ENCODE measurements at places on chromosomes 1 and 21.

DNA sequence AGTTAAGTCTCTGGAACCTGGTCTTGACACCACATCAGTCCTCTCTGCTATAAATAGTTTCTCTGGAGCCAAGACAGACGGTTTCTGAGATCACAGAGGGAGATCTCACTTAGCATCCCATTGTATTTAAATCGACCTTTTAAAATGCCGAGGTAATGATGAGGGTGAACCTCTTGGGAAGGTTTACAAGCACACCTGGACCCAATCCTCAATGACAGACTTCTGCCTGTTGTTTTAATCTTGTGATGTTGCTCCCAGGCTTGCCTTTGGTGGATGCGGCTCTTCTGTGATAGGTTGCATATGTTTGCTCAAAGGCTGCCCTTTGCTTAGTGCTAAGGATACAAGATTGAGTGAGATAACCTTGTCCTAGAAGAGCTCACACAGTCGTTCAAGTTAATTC is 104.6 kb upstream of the L1TD1 start:
- DNase-seq = no peak

GRCh38 chr1:7432900-7433380 is 338.2 kb upstream of the VAMP3 start:
- no peak for DNase-seq

GRCh38 chr1:233166896-233167295 is 128.6 kb downstream of the PCNX2 start:
- no peak for DNase-seq

DNA sequence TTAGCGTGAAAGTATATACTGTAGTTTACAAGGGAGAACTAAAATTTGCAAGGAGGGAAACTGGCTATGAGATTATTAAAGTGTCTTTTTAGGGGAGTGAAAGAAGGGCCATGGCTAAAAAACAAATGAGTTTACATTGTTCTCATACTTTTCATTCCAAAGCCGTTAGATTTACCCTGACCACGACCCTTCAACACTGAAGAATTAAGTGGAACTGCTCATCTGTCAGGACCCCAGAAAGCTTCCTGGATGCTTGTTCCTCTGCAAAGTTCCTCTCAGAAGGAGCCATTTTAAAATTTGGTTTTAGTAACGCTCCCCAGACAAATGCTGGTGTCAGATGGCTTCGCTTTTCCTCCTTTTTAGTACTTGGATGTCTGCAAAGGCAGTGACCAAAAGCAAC is 82.7 kb upstream of the ZBTB18 start:
- no peak for DNase-seq

DNA sequence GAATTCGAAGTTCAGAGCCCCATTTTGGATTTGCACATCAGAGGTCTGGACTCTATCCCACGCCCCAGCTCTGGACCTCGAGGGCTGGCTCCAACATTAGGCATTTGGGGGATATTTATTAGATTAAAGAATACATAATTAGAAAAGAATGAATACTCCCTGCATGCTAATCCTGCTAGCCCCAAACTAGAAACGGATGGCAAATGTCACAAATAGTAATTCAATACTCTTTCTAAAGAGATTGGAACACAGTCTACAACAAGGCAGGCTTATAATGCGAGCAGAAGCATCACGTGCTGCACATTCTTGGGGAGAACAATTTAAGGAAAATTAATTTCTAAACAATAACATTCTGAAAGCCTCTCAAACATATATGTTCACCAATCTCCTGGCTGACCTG is 27.7 kb upstream of the RAP1A start:
- no peak for DNase-seq

- DNase-seq = no peak
These were observed 202.2 kb upstream of the KIAA0040 start for GRCh38 chr1:175394739-175395138.

DNA sequence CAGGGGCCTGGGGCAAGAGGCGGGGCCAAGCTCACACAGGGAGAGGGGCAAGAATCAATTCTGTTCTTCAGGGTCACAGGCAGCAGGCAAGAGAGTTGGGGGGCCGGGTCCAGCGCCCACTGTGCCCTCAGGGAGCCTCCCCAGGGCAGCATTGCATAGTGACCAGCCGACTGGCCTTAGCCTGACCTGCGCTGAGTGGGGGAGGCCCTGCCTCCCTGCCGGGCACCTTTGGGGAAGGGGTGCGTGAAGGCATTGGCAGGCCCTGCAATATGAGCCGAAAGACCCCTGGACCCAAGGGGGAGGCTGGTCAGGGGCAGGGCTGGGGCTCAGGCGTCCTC is 12.2 kb downstream of the SCNN1D start:
- no peak for DNase-seq

DNA sequence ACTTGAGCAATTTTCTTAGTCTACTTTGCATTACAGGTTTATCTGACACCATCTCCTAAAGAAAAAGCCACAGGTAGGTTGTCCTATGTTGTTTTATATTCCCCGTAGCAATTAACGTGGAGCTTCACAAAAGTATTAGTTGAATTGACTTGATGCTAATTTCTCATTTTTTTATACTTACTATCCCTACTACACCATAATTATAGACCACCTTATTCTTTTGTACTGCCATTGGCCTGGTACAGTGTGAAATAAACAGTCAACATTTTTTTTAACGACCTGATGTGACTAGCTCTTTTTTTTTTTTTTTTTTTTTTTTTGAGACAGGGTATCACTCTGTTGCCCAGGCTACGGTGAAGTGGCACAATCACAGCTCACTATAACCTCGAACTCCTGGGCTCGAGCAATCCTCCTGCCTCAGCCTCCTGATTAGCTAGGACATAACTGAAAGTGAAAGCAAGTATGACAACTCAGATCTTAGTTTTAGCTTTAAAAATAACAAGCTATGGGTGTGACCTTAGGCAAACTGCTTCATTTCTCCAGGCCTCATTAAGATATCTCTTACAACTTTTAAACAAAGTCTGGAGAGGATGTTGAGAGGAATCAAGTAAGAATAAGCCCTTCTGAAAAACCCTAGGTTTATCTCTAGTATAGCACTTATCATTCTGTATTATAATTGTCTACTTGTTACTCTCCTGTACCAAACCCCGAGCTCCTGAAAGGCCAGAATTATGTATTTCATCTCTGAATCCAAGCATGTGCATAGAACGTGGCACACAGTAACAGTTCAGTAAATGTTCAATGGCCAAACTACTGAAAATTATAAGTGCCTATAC is 49.5 kb downstream of the LUZP1 start:
- DNase-seq = no peak

DNA sequence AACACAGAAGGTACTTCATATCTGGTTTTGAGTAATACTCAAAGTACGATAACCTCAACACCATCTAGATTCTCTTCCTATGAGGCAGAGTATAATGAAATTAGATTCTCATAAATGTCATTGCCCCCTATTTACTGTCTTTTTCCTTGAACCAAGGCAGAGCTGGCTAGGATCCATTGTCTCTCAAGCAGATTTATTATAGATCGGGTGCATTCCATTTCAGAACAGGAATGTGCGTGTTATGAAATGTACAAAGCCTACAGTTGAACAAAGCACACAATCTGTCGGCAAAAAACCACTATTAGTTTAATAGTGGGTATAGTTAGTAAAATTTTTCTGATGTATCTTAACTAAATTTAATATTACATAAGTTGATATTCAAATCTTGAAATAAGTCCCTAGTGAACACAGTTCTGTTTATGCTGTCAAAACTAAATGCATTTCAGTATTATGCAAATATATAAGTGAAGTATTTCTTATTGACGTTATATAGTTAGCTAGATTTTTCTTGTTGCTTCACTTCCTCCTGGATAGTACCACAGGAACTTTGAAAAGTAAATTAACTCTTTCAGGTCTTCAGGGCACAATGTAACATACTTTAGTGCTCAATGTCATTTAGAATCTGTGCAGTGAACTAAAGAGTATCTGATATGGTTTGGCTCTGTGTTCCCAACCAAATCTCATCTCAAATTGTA is 92.1 kb downstream of the DDAH1 start:
- DNase-seq = no peak

- DNase-seq = no peak
These were observed 99.5 kb downstream of the NGF start for GRCh38 chr1:115238336-115239147.

DNA sequence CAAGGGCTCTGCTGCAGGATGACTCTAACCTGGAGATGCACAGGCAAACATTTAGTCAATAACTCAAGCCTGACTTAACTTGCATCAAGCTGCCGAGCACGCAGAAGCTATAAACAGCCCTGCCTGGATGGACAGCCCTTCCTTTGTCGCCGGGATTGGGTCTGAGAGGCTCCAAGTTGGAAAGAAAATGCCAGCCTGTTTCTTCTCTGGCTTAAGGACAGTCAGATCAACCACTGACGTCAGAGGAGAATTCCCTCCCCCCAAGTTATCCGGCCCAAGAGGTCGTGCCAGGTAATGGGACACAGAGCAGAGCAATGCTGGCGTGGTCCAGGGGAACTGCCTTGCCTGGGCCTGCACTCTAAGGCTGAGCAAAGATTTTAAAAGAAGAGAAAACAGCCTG is 27.1 kb upstream of the LRRC38 start:
- DNase-seq = no peak
